Osteocyte (in vitro differentiated cells): ENCODE measurements at places on chromosomes 6 and 20. TPM values are rescaled to one million over a fixed set of nuclear protein-coding genes. Genes with fewer than 3 reads are reported as not detected.

DNA sequence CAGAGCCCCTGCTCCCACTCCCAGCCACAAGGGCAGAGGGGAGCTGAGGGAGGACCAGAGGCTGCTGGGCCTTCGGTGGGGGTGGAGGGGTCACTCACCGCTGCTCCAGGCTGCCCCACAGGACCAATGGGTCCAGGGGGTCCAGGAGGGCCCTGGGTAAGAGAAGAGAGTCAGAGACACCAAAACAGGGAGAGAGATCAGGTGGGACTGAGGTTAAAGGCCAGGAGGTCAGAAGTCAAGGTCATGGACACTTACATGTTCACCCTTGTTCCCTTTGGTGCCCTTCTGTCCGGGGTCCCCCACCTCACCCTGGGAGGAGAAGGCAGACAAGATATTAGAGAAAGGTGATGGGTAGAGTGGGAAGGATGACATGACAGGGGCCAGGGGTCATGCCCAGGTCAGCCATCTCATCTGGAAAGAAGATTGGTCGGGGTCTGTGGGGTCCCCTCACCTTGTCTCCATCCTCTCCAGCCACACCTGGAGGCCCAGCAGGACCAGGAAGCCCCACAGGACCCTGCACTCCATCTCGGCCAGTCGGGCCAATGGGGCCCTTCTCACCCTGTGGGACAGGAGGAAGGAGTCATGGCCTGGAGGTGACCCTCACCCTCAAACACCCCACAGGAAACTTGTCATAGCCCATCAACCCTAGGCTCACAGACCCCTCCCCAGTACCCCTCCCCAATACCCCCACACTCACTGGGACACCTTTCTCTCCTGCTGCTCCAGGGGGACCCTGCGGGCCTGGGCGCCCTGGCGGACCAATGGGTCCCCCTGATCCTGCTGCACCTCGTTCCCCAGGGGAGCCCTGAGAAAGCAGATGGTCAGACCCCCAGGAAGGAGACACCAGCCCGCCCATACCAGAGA lies 21.0 kb downstream of the COL11A2 start:
- peak; percentile 83 for DNase-seq

DNA sequence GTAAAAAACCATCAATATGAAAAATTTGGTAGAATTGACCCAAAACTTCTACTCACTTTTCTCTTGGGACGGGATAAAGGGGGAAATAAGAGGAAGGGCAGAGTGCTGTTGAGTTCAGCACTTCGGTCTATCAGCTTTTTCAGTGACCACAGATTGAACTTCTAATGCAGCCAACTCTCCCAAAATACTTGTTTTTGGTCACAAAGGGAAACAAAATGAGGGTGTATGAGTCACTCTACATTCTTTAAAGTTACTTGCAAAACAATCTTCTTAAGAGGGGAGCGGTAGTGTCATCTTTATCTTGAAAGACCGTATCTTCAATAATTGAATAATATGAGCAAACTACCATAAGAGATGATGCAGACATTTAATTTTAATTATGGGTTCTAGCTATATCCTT lies 661.3 kb downstream of the CD109 start:
- no peak for DNase-seq

DNA sequence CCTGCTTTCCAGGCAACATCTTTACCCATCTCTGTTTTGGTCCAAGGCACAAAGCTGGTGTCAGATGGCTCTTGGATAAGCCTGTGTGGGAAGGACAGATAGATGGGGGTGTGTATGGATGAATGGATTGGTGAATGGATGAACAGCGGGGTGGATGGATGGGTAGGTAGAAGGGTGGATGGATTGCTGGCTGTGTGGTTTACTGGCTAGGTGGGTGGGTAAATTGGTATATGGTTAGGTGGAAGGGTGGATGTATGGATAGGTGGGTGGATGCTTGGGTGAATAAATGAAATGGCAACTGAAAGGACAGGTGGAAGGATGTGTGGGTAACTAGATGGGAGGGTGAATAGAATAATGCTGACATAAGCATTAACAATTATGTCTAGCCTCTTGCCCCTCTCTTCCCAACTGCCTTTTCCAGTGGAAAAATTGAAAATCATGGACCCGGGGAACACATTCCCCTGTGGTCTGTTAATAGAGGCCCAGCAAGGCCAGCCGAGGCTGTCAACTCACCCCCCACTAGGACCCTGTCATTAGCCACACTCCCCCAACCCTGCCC lies 43.8 kb upstream of the RSPO4 start:
- no peak for DNase-seq

- DNase-seq: no peak
These were observed 1675.8 kb downstream of the HACE1 start for GRCh38 chr6:103183831-103184411.

GRCh38 chr6:3620389-3620788 lies 131.1 kb downstream of the PXDC1 start:
- peak; percentile 68 for DNase-seq

DNA sequence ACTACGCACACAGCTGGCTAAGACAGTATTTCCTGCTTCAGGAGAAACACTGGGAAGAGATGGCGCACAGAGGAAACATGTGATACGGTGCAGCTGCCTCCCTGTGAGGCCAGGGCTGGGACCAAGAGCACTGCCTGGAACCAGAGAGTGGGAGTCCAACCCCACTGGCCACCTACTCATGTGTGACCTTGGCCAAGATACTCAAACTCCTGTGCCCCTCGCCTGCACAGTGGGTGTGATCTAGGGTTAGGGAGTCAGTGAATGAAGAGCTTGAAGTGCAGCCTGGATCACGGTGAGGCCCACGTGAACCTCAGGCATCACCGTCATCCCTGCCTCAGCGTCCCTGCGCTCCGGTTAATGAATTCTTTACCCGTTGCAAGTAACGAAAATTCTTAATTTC lies 41.7 kb upstream of the MPC1 start:
- no peak for DNase-seq

DNA sequence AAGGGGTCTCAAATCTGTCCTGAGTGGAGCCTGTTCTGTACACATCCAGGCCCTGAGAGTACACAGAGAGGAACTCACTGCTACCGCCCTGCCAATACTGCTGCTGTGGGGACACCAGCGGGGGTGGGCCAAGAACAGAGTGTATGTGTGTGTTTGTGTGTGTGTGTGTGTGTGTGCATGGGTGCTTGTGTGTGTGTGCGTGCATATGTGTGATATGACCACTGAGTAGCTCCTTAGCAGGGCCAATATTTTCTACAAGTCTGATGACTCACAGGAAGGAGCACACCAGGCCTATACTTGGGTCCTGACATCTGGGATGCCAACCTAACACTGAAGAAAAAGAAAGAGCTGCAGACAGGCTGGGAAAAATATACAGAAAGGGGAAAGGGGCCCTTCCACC lies 1.4 kb downstream of the RAET1E start:
- peak; percentile 56 for DNase-seq

- no peak for DNase-seq
These were observed 1516.9 kb upstream of the DEFB115 start for GRCh38 chr20:29740601-29740950.

The NOX3 gene
- total RNA-seq: not detected in 2 replicates

The TCP1 gene
- total RNA-seq: 167 and 173 TPM in 2 replicates

The TMEM14C gene
- total RNA-seq: 121 and 122 TPM in 2 replicates
